ENCODE measurements at places on chromosomes 2 and 18.
A peak's percentile ranks its signal among the peaks of the same experiment; 100 is the strongest.

DNA sequence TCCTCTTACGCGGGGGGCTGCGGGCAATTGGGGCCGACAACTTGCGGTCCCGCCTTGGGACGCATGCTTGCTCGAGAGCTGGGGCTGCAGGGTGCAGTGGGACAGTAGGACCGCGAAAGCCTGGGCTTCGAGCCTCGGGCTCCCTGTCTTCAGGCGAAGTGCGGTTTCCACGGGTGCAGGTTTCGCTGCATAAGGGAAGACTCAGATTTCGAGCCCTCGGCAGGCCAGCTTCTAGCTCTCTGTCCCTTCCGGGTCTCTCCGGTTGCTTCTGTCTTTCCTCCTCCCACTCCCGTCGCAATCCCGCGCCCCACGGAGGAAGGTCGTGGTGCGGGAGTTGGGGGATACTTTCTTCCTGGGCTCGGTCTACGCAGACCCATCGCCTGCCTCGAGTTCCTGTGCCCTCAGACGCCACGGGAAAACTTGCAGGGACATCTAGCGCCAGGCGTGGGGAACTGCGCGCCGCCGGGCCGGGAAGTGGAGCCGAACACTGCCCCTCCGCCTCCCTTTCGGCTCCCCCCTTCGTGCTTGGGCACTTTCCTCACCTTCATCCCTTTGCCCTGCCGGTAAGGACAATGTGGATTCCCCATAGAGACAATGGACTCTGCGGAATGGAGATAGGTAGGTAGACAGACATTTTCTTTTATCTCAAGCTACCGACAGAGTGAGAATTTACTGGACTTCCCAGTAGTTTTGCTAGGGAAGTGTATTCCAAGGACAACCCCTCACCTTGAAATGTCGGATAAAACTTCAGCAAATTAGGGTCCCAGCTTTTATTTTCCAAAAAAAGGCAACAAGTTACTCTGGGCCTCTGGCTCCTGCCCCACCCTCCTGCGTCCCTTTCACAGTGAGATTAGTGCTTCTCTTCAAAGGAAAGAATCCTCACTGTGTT is 4.2 kb upstream of the HOXD13 start:
- peak; percentile 8 for DNase-seq

DNA sequence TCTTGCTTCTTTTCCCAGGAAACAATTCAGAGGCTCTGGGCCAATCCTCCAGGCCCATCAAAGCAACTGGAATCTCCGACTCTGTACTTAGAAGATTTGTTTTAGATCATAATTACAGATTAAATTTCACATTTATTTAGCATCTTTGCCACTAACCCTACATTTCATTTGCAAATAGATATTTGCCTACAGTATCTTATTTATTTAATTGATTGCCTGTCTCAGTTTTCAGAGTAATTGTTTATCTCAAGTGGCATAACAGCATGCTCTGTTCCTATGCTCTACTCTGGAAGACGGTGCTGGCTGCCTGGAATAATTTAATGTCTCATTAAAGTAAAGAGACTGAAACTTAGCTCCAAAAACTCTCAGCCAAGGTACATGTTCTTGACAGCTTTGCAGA is 213.4 kb downstream of the HNMT start:
- DNase-seq = no peak

GRCh38 chr18:22558945-22559385 is 141.2 kb upstream of the CTAGE1 start:
- no peak for DNase-seq

DNA sequence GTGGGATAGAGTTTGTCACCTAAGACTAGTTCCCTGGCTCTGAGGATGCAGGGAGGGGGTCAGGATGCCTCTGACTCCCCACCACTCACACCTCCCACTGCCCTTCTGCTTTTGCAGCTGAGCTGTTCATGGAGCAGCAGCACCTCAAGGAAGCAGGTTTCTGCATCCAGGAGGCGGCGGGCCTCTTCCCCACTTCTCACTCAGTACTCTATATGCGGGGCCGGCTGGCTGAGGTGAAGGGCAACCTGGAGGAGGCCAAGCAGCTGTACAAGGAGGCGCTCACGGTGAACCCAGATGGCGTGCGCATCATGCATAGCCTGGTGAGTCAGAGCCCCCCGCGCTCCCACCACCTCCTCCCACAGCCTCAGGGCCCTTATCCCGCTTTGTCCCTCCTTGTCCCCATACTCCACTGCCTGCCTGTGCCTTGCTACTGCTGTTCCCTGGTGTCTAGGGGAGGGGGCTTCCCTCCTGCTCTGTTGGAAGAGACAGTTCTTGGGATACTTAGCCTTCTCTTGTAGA is 94.4 kb downstream of the STPG4 start:
- no peak for DNase-seq

DNA sequence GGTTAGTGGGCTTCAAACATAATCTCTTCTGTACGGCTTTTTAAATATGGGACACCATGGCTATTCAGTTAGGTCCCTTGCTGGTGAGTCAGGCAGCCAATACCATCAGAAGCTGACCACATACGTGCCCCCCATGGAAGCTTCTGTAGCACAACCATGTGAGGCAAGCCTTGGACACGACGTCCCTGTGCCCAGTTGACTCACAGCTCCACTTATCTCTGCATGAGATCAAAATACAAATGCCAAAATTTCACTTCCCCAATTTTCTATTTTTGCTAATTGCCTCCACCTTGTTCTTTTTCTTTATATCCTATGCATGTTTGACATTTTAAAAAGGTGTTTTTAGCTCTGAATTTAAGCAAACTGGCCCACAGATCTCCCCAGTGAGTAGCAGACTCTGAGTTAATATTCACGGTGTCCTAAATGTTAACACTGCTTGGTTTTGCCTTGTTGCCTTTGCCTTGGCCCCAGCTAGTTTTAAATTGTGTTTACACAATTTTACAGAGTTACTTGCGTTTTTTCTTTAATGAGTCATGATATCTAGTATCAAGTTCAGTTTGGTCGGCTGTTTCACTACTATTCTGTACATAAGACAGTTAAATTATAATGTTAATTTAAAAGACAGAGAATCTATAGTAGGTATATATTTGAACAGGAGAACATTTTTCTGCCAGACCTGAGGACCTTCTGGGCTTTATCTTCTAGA is 77.5 kb downstream of the CDCA7 start:
- DNase-seq = no peak

GRCh38 chr2:141728886-141729285 is 401.9 kb downstream of the LRP1B start:
- no peak for DNase-seq

DNA sequence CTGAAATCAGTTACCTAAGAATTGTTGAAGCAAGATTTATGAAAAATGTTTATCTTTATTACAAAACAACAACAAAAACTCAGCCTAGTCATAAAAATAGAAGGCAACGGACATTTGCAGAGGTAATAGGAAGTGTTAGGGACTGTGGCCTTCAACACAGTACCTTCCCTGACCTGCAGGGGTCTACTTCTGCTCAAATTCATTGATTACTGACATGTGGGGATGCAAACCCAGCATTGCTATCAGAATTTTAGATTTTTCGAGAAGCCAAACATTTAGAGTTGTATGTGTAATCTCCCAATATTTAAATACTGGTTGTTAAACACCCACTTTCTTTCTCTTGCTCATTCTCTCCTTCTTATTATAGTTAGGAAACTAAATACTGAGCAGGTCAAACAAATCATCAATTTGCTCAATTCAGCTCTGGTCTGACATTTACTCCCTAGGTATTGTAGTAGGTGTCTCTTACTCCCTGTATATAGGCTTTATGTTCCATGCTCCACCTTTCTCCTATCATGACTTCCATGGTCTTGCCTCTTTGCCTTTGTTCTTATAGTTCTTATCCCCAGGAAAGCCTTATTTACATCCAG is 198.5 kb downstream of the UBE2E3 start:
- no peak for DNase-seq

- DNase-seq = no peak
Measured at GRCh38 chr18:78006774-78007260, 757.2 kb downstream of the GALR1 start.

DNA sequence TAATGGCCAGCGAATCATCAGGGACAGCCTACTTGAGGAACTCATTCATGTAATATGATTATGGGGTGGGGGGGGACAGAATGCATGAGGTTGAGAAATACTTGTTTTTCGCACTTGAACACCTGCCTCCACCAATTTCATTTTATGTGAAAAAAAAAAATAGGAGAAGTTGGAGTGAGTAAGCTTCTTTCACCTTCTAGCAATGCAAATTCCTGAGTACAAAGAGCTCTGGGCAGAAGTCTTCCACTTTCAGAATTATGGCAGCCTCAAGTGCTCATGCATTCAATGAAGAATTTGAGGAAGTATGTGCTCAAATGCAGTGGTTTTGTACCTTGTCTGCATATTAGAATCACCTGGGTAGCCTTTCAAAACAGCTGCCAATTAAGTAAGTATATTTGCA is 40.1 kb upstream of the GPD2 start:
- no peak for DNase-seq

DNA sequence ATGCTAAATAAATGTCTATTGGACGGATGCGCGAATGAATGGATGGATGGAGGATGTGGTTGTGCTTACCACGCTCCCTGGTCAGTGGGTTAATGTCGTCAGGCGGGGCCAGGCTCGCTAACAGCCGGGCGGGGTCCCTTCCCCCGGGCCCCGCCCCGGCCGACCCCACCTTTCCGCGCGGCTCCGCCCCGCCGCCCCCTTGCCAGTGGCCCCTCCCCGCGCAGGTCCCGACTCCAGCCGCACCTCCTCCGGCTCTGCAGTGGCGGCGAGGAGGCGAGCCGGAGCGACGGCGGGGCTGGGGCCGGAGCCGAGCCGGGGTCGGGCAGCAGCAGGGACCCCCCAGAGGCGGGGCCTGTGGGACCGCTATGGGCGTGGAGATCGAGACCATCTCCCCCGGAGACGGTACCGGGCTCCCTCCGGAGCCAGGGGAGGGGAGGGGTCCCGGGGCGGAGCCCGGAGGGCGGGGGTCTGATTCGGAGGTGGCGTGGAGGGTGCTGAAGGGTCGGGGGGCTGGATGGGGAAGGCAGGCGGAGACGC is at the start of gene FKBP1B:
Gene FKBP1B (plus strand): TSS at position 257 of the 537 bp plus-strand sequence. CDS start 109 bp downstream, at position 366.
- no peak for DNase-seq

GRCh38 chr2:156436497-156437085 is 412 bp downstream of the GPD2 start:
- no peak for DNase-seq

DNA sequence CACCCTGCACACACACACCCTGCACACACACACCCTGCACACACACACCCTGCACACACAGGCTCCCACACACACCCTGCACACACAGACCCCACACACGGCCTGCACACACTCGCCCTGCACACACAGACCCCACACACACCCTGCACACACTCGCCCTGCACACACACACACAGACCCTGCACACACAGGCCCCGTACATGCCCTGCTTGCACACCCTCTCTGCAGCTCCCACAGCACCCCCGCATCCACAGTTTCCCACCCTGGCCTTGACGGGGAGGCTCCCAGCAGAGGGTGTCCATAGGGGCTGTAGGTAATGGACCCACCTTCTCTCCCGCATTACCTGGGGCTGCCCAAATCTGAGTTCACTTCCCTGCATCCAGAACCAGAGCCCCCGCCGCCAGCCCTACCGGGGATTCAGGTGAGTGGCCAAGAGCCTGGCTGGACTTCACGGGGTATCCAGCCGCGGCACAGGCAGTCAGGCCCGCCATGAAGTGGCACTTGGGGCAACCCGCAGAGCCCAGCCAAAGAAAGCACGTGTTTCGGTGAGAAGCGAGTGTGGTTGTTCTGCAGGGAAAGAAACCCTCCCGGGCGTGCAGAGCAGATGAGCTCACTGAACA is 88.6 kb upstream of the GPC1 start:
- no peak for DNase-seq

All from hypothalamus (tissue), 51 donors.